Calu3 (cell line): ENCODE measurements at places on chromosomes 5 and 9. TPM values are rescaled to one million over a fixed set of nuclear protein-coding genes. Genes with fewer than 3 reads are reported as not detected.

Gene LCN15
- not detected in 2 replicates for total RNA-seq

DNA sequence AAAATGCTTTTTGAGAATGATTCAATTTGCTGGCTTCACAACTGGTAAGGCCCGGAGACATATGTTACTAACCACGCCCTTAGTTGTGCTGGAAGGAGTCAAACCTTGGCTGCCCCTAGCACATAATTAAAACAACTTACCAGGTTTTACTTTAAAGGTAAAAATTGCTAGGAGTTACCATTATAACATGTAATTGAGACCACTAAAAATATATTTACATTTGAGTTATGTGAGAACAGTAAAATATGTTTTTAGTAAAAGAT is 435.6 kb upstream of the CDH9 start:
- no peak for DNase-seq

DNA sequence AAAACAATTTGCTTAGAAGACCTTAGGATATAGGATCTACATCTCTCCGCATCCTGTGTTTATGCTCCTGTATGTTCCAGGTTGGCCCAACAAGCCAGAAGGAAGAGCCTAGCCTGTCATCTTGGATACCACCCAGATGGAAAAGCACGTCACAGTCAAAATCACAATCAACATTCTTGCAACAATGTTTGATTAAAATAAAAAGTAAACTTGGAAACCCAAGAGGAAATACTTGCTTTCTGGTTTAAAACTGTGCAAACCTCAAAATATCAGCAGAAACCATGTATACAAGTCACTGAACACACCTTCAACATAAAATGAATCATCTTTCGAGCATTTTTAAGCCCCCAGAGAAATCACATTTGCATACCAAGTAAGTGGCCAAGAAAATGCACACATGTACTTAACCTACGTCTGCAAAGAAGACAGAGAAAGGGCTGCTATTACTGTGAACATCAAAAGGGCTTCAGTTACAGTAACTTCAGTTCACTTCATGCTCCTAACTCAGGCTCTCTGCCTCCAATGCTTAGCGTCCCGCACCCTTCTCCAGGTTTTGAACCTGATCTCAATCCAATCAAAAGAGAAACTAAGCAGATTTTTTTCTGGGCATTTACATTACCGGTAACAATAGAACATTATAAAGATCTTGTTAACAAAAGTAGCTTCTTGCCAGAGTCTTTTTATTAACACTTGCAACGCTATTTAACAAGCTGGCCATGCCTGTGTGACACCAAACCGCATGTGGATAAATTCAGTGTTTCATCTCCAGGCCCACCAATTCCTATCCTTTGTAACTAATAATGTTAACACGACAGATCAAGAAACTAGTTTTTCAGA is 1.3 kb downstream of the ENC1 start:
- DNase-seq = no peak

DNA sequence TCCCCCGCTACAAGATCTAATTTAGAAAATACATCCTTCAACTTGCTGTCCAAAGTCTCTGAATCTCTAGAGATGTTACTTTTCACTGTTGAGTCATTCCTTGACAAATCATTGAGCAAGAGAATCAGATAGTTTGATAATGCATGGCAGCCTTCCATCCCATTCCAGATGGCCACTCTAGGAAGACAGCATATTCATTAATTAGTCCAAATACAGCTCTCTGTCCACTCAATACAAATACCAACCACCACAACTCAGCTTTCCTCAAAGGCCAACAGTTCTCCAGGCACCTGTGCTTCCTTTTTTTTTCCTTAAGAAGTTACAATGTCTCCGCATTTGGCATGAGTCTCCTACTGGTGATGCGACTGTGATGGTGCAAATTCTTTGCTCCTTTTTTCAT is 72.3 kb downstream of the DROSHA start:
- no peak for DNase-seq

- DNase-seq = no peak
Measured at GRCh38 chr9:17764306-17764705, 185.4 kb downstream of the SH3GL2 start.

- DNase-seq = peak; percentile 68
Measured at GRCh38 chr5:61625681-61626621, 293.9 kb downstream of the ZSWIM6 start.

Gene TMEM250
- total RNA-seq = 23.9 and 26.3 TPM in 2 replicates

DNA sequence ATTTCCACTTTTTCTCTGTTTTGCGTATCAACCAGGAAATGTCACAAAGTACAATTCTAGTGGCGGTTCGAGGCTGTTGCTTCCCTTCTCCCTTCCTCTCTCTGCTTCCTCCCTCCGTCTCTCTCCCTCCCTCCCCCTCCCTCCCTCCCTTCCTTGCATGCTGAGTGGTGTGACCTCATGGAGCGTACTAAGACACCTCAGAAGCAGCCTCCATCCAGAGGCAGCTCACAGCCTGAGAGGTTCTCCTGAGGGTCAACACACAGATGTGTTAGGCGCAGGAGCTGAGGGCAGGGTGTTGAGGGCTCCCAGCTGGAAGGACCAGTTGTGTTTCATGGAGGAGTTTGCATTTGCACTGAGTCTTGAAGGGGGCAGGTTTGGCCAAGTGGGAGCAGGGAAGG is 57.7 kb downstream of the COL5A1 start:
- no peak for DNase-seq

DNA sequence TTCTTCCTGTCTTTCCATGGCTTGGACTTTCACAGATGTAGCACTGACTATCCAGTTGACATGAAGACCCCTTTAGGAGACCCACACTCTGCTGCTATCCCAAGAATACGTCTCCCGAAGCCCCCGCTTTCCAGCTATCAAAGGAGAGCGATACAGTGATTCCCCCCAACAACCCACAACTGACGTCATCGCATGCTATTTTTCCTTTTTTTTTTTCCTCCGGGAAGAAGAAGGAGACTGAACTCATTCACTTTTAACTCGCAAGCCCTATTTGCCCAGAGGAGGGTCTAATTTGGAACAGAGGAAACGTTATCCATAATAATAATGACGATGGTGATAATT is 2.1 kb downstream of the PAPPA start:
- DNase-seq = no peak

Gene DND1
- total RNA-seq = 2.8 and 2.9 TPM in 2 replicates

DNA sequence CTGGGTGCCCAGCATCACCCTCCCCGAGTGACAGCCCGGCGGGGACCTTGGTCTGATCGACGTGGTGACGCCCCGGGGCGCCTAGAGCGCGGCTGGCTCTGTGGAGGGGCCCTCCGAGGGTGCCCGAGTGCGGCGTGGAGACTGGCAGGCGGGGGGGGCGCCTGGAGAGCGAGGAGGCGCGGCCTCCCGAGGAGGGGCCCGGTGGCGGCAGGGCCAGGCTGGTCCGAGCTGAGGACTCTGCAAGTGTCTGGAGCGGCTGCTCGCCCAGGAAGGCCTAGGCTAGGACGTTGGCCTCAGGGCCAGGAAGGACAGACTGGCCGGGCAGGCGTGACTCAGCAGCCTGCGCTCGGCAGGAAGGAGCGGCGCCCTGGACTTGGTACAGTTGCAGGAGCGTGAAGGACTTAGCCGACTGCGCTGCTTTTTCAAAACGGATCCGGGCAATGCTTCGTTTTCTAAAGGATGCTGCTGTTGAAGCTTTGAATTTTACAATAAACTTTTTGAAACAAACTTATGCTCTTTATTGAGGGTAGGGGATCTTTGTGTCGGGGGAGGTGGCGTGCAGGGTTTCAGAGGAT is 1.3 kb downstream of the GADD45G start:
- peak; percentile 74 for DNase-seq

Gene DPH7
- 29.7 and 30.2 TPM in 2 replicates for total RNA-seq

GRCh38 chr5:1661831-1662558 is 137.6 kb downstream of the MRPL36 start:
- DNase-seq = no peak

Gene GPRIN1
- total RNA-seq = 11.5 and 12.6 TPM in 2 replicates

- DNase-seq = peak; percentile 76
Measured at GRCh38 chr5:173328844-173329490, 753 bp upstream of the STC2 start.

Gene SHC3
- total RNA-seq = 2.3 and 4.0 TPM in 2 replicates

- DNase-seq = no peak
Measured at GRCh38 chr5:138964647-138965201, 89.6 kb upstream of the LRRTM2 start.

DNA sequence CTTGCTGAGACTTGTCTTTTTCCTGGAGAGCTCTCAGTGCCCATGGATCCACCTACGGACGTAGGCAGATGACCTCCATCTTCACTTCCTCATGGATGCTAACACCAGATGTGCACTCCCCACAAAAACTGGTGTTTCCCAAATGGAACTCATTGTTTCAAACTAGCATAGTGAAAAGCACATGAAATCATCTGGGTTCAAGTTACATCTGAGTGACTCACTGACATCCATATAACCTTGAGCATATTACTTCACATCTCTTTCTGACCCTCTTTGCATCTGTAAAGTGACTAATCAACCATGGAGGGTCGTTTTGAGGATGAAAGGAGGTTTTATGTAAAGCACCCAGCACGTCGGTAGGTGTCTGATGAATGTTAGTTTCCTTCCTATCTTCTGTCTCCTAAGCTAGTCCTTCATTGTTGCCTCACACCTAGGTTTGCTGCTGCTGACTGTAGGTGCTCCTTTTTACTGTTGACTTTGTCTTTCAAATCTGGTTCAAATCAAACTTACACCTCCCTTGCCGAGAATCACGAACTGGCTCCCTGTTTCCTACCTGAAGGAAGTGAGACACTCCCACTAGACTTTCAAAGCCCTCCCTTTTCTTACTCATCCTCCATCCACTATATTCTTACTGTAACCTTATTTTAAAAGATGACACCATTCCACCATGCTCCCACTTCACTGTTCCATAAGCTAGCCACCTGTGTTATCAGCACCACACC is 10.3 kb downstream of the OCLN start:
- DNase-seq = no peak

DNA sequence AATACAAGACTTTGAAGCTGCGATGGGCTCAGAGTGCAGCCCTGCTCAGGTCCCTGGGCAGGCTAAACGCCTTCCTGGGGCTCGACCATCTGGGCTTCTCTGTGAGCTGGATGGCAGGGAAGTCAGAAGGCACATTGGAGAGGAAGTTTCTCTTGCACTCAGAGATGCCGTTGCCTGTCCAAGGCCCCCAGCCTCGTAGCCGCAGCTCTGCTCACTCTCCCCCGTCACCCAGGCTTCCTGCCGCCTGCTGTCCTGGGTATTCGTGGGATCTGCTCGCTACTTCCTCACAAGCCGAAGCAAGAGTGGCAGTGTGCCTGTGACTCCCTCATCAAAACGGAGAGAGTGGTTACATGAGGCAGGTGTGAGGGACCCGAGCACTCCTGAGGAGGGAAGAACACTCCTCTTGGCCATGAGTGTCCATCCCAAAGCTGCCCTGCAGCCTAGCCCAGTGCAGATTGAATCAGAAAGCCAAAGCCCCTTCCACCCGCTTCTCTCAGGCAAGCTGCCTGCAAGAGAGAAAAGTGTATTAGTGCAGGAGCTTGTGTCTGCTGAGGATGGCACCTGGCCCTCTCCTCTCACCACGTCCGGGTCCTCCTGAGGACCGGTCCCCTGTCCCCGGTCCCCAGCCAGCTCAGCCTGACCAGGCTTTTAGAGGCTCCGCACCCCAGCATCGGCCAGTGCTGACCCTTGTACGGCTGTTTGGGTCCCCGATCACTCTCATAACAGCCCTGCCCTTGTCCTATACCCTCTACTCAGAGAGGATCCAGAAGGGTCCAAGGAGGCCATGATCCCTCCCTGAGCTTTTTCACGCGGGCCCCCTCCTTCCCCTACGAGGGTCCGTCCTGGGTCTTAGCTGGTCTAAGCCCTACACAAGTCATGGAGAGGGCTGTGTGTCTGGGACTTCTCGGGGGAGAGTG is 7.3 kb downstream of the FCN2 start:
- DNase-seq = no peak

Gene GRIA1
- total RNA-seq = not detected in 2 replicates

DNA sequence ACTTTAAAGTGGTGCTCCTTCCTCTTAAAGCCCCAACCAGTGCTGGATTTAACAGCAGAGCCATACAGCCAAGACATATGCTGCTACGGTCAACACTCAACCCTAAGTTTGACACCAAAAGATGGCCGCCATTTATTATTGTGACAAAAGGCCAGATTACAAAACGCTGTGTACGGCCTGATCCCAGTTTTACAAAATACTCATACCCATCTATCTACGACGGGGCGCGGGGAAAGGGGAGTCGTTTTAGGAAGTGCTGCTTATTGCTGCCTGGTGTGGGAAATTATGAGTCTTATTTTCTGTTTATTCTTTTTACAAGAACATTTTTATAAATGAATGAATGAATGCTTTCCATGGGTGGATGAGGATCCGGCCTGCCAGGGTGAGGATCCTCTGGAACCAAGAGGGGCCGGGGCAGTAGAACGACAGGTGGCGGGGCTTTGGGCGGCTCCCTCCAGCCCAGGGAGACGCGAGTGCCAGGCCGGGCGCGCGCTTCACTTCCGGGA is 457 bp upstream of the IDNK start:
- no peak for DNase-seq

DNA sequence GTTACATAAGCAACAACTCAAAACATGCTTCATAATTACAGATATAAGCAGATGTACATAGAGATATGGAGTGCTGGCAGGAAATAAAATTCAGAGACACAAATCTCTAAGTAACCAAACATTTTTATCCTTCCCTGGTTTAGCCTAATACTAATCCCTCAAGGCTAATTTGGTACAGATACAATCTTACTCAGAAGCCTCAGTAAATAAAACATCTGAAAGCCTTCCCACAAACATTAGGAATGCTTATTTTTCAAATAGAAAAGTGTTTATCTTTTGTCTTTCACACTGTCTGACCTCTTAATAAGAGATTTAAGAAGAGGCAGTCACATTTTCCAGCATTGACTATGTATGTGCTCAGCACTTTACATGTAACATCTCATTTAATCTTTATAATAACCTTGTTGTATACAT is 399.4 kb downstream of the ARRDC3 start:
- no peak for DNase-seq

DNA sequence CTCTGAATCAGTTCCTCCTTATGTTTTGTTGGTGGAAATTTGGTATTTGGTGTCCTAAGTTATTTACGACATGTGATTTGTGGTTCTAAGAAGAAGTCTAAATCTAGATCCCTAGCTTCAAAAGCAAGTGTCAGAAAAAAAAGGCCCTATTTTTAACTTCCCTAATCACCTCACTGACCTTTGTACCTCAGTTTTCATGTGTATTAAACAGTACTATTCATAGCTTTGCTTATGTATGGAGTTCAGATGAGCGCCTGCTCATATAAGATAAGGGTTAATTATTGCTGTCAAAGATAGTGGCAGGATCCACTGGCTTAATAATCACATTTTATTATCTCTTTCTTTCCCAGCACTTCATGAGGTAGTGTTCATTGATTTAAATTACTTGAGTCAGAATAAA is 318.2 kb downstream of the PARP8 start:
- DNase-seq = no peak

- DNase-seq = no peak
Measured at GRCh38 chr5:27906481-27906880, 868.1 kb upstream of the CDH9 start.

Gene IL3
- total RNA-seq = not detected in 2 replicates
